Activated naive CD8-positive, alpha-beta T cell treated with anti-CD3 and anti-CD28 coated beads, Interleukin-2, amount 10 ng/mL, durations not matched to agents 7 days and 5 days (primary cell): ENCODE measurements at places on chromosomes 7 and 10.

GRCh38 chr7:80536426-80536825 lies 24.6 kb upstream of the GNAT3 start:
- H3K4me3 ChIP-seq: no peak overlapping the region
- no peaks in the 10 kb centered on the region for H3K36me3 ChIP-seq
- no peaks in the 10 kb centered on the region for H3K27me3 ChIP-seq
- no peaks in the 10 kb centered on the region for H3K4me1 ChIP-seq
- no peak overlapping the region for H3K27ac ChIP-seq

DNA sequence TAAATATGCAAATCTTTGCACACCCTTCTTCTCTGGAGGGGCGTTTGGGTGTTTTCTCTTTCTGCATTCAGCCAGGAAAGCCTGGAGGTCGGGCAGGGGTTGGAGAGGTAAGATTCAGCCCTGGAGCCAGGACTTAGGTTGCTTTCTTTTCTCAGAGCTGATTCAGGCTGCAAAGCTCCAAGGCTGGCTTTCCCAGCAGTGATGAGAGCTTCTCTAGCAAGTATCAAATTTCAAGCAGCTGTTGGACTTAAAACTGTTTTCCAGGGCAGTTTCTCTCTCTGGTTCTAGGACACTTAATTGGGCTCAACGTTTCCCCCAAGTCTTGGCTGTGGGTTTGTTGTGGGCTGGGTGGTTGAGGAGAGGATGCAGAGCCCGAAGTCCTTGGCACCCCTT lies 608 bp downstream of the AKR1B10 start:
- H3K27ac ChIP-seq: no peak overlapping the region
- H3K4me3 ChIP-seq: no peak overlapping the region
- H3K4me1 ChIP-seq: no peaks in the 10 kb centered on the region
- H3K36me3 ChIP-seq: no peaks in the 10 kb centered on the region
- peaks cover 5% of the 10 kb centered on the region for H3K27me3 ChIP-seq

- H3K4me1 ChIP-seq: peaks cover 12% of the 10 kb centered on the region
- H3K4me3 ChIP-seq: no peak overlapping the region
- H3K27ac ChIP-seq: no peak overlapping the region
- H3K36me3 ChIP-seq: no peaks in the 10 kb centered on the region
- peaks cover 10% of the 10 kb centered on the region for H3K27me3 ChIP-seq
- DNase-seq: peak; percentile 40
These were observed 582.4 kb downstream of the SUGCT start for GRCh38 chr7:40717242-40717641.

GRCh38 chr10:127472976-127473375 lies 76.1 kb upstream of the NPS start:
- no peak for DNase-seq
- H3K36me3 ChIP-seq: no peaks in the 10 kb centered on the region
- H3K27me3 ChIP-seq: no peaks in the 10 kb centered on the region
- no peak overlapping the region for H3K4me3 ChIP-seq

- no peak for DNase-seq
- no peaks in the 10 kb centered on the region for H3K27me3 ChIP-seq
- H3K27ac ChIP-seq: no peak overlapping the region
- H3K4me1 ChIP-seq: peaks cover 36% of the 10 kb centered on the region
- peaks cover 66% of the 10 kb centered on the region for H3K36me3 ChIP-seq
These were observed 15.4 kb downstream of the STAM start for GRCh38 chr10:17659365-17659764.

DNA sequence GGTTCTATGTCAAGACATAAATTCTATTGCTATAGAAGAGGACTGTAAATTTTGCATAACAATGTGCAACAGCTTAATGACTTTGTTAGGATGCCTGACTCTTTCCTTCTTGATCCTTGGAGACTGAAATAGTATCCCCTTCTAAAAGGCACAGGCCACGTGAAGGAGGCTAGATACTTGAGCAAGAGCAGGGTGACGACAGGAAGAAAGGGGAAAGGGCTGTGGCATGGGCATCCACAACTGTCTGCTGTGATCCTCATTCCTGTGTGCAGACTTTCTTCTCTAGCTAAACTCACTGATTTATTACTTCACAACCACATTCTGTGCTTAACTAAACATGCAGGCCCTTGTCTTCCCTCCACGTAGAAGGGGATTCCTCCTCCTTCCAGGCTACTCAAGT lies 1111.8 kb upstream of the C7orf33 start:
- H3K27ac ChIP-seq: no peak overlapping the region
- DNase-seq: no peak
- H3K27me3 ChIP-seq: no peaks in the 10 kb centered on the region
- no peak overlapping the region for H3K4me3 ChIP-seq
- no peaks in the 10 kb centered on the region for H3K36me3 ChIP-seq

GRCh38 chr10:22463255-22463654 lies 118.0 kb downstream of the SPAG6 start:
- H3K27me3 ChIP-seq: peaks cover 2% of the 10 kb centered on the region
- no peaks in the 10 kb centered on the region for H3K36me3 ChIP-seq
- DNase-seq: no peak
- peaks cover 1% of the 10 kb centered on the region for H3K4me1 ChIP-seq

DNA sequence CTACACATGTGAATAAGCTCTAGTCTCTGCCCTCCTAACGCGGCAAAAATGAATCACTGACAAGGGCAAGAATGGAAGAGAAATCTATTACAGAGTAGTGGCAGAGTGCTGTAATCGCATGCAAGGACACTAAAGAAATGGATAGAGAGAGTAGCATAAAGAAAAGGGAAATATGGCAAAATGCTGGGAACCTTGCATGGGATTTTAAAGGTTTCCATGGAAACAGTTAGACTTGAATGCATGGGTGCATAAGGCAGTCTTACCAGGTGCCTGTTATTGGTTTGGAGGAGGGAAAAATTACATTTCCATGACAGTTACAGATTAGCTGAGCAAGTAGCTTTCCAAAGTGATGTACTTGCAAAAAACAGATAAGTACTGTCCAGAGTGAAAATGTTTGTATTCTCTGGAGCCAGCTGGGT lies 233.4 kb downstream of the PTN start:
- no peaks in the 10 kb centered on the region for H3K36me3 ChIP-seq
- H3K4me1 ChIP-seq: no peaks in the 10 kb centered on the region
- DNase-seq: no peak
- no peak overlapping the region for H3K4me3 ChIP-seq
- no peaks in the 10 kb centered on the region for H3K27me3 ChIP-seq

- H3K27ac ChIP-seq: no peak overlapping the region
- peaks cover 6% of the 10 kb centered on the region for H3K4me1 ChIP-seq
- no peak overlapping the region for H3K4me3 ChIP-seq
- no peaks in the 10 kb centered on the region for H3K36me3 ChIP-seq
These were observed 330.0 kb upstream of the C7orf33 start for GRCh38 chr7:148260599-148260998.

DNA sequence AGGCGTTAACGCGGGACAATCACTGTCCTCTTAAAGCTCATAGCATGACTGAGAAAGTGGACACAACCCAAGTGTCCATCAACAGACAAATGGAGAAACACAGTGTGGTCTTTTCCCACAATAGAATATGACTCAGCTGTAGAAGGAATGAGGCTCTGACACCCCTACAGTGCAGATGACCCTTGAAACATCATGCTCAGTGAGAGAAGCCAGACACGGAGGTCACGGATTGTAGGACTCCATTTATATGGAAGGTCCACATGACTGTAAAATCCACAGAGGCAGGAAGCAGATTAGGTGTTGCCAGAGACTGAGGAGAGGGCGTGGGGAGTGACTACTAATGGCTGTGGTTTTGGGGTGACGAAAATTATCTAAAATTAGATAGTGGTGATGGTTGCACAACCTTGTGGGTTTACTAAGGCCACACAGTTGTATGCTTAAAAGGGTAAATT lies 6.1 kb upstream of the NCAPG2 start:
- H3K27ac ChIP-seq: peak overlapping the region; percentile 52
- H3K4me3 ChIP-seq: peak overlapping the region; percentile 36
- no peak for DNase-seq
- H3K27me3 ChIP-seq: peaks cover 10% of the 10 kb centered on the region
- peaks cover 18% of the 10 kb centered on the region for H3K4me1 ChIP-seq

GRCh38 chr7:35551321-35552081 lies 143.4 kb downstream of the HERPUD2 start:
- no peaks in the 10 kb centered on the region for H3K36me3 ChIP-seq
- DNase-seq: no peak
- no peak overlapping the region for H3K27ac ChIP-seq
- no peak overlapping the region for H3K4me3 ChIP-seq
- H3K4me1 ChIP-seq: no peaks in the 10 kb centered on the region

GRCh38 chr10:116444527-116445142 lies 17.0 kb downstream of the PNLIPRP3 start:
- no peaks in the 10 kb centered on the region for H3K36me3 ChIP-seq
- no peak for DNase-seq
- peaks cover 6% of the 10 kb centered on the region for H3K27me3 ChIP-seq
- no peaks in the 10 kb centered on the region for H3K4me1 ChIP-seq
- no peak overlapping the region for H3K4me3 ChIP-seq
- H3K27ac ChIP-seq: no peak overlapping the region

DNA sequence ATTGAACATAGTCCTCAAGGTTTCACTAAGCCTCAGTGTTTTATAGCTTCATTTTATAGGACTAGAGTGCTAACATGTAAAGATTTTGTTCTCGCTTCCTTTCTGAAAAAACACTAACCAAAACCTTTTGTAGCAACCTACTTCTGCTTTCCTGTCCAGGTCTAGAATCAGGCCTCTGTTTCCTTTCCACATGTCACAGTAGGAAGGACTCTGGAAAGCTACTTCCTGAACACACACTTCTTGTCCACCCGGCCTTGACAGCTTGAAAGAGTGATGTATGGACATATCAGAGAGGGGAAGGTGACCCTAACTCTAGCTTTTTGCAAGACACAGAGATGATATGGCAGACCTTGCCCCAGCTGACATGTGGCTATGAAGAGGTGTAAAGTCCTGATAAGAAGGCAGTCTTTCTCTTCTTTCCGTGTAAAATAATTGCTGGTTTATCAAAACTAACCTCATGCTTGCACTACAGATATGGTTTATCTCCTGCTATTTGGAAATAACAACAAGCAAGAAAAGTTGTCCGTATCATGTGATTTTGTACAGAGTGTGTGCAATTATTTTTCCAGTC lies 175.4 kb downstream of the SKAP2 start:
- no peak overlapping the region for H3K4me3 ChIP-seq
- H3K27ac ChIP-seq: no peak overlapping the region
- DNase-seq: no peak
- H3K4me1 ChIP-seq: peaks cover 8% of the 10 kb centered on the region

DNA sequence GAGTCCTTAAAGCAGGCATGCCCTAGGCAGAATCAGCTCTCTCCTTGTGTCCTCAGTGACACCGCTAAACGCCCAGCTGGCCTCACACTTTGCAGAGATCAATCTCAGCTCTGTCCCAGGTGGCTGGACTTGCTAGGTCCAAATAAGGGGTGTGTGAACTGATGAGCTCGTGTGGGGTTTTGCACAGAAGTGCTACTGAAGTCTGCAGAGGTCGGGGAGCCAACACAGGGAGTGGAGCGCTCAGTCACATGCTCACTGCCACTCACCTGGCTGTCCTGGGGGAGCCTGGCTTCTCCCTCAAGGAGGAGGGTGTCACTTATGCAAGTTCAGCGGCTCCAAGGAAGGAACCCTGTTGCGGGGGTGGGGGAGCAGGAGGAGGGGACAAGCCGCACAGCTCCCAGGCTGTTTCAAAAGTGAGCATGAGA lies 2.0 kb downstream of the ELN start:
- no peak overlapping the region for H3K4me3 ChIP-seq
- no peaks in the 10 kb centered on the region for H3K36me3 ChIP-seq
- no peak overlapping the region for H3K27ac ChIP-seq
- H3K27me3 ChIP-seq: peaks cover 54% of the 10 kb centered on the region
- no peak for DNase-seq

- H3K27me3 ChIP-seq: peaks cover 4% of the 10 kb centered on the region
- no peak overlapping the region for H3K4me3 ChIP-seq
- H3K4me1 ChIP-seq: no peaks in the 10 kb centered on the region
- no peak for DNase-seq
- H3K36me3 ChIP-seq: no peaks in the 10 kb centered on the region
These were observed 65.5 kb downstream of the MKX start for GRCh38 chr10:27680006-27680557.

- H3K4me3 ChIP-seq: no peak overlapping the region
- no peak for DNase-seq
These were observed 536.5 kb upstream of the TEX47 start for GRCh38 chr7:89332026-89332425.

GRCh38 chr10:2222631-2223030 lies 485.3 kb upstream of the ADARB2 start:
- H3K4me1 ChIP-seq: no peaks in the 10 kb centered on the region
- no peaks in the 10 kb centered on the region for H3K27me3 ChIP-seq
- H3K27ac ChIP-seq: no peak overlapping the region

- H3K4me1 ChIP-seq: no peaks in the 10 kb centered on the region
- H3K36me3 ChIP-seq: no peaks in the 10 kb centered on the region
- peaks cover 5% of the 10 kb centered on the region for H3K27me3 ChIP-seq
- no peak overlapping the region for H3K4me3 ChIP-seq
These were observed 31.6 kb upstream of the KNDC1 start for GRCh38 chr10:133128126-133129070.

DNA sequence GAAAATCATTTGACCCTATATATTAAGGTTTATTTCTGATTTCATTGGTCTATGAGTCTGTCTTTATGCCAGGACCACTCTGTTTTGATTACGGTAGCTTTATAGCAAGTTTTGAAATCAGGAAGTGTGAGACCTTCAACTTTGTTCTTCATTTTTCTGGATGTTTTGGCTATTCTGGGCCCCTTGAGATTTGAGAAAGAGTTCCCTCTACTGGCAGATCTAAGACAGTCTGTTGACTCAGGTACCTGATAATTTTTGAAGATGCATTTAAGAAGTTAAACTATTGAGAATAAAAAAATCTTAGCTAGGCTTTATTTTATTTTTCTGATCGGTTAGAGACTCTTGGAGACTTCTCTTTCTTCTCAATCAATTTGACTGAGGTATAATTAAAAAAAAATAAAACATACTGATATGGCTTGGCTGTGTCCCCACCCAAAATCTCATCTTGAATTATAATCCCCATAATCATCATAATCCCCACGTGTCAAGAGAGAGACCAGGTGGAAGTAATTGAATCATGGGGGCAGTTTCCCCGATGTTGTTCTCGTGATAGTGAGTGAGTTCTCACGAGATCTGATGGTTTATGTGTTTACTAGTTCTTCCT lies 209.2 kb downstream of the SNX10 start:
- no peaks in the 10 kb centered on the region for H3K36me3 ChIP-seq
- H3K27ac ChIP-seq: no peak overlapping the region
- H3K4me3 ChIP-seq: no peak overlapping the region
- no peak for DNase-seq

DNA sequence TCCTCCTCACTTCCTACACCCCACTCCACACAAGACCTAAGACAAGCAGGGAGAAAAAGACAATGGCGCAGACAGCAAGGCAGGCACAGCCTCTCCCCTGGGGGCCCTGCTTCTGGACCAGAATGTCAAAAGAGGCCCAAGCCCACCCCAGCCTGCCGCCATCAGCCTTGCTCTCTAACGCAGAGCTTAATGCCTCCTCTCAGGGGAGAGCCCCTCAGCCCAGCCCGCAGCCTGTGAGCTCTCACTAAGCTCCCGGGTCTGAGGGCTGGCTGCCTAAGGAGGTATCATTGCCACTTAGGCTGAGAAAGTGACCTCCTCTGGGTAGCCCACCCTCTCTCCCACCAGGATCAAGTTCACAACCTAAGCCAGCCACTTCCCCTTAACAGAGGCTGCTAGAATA lies 16.7 kb downstream of the SLIT1 start:
- DNase-seq: no peak
- no peaks in the 10 kb centered on the region for H3K4me1 ChIP-seq

- no peak overlapping the region for H3K27ac ChIP-seq
- no peaks in the 10 kb centered on the region for H3K36me3 ChIP-seq
- no peak for DNase-seq
- no peak overlapping the region for H3K4me3 ChIP-seq
These were observed 57.2 kb downstream of the ITIH5 start for GRCh38 chr10:7609556-7609955.

GRCh38 chr7:39349452-39350123 lies 216.6 kb upstream of the YAE1 start:
- H3K4me1 ChIP-seq: no peaks in the 10 kb centered on the region
- no peak for DNase-seq
- peaks cover 12% of the 10 kb centered on the region for H3K27me3 ChIP-seq
- H3K27ac ChIP-seq: no peak overlapping the region
- H3K4me3 ChIP-seq: no peak overlapping the region
- H3K36me3 ChIP-seq: no peaks in the 10 kb centered on the region
